Activated CD8-positive, alpha-beta T cell treated with anti-CD3 and anti-CD28 coated beads for 36 hours (primary cell): ENCODE measurements at places on chromosomes 4 and X. TPM values are rescaled to one million over a fixed set of nuclear protein-coding genes. Genes with fewer than 3 reads are reported as not detected.

SOWAHB gene
- total RNA-seq = not detected

- DNase-seq = no peak
Observed at GRCh38 chrX:9786798-9787635, 788 bp downstream of the SHROOM2 start.

GRCh38 chr4:64464581-64464980 is 55.3 kb upstream of the TECRL start:
- no peak for DNase-seq

DNA sequence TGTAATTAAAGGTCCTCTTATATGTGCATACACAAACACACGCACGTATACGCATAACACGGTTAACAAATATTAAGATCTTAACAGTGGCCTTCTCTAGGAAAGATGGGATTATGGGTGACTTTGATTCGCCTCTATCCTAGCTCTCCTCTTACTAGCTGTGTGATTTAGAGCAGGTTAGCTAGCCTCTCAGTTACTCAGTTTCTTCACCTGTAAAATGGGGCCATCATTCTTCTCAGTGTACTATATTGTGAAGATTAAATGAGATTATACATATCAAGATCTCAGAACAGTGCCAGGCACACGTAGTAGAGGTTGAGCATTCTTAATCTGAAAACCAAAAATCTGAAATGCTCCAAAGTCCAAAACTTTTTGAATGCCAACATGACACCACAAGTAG is 159.3 kb downstream of the BCOR start:
- DNase-seq = no peak

RAI2 gene
- total RNA-seq = 0.41 TPM

DNA sequence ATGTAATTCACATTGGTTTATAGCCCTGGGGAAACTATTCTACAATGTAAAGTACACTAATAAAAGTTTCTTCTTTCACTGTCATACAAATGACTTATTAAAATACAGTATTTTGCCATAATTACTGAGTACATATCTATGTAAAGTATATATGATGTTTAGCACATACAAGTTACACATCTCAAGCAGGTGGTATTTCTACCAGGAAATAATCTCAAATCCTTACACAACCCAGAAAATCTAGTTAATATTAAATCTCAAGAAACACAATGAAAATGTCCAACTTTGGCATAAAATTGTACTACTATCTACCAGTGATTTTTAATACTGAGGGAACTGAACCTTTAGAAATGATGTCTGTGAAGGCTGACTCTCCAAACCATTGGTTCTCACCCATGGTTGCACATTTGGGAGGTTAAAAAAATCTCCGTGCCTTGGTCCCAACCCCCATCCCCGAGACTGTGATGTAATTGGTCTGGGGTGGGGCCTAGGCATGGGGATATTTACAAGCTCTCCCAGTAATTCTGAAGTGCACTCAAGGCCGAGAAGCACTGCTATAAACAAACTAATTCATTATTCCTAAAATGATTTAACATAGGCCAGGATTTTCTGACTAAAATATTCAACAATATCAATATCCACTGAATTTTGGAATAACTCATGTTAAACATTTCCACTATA is 27.6 kb downstream of the MAP3K15 start:
- DNase-seq = no peak

DNA sequence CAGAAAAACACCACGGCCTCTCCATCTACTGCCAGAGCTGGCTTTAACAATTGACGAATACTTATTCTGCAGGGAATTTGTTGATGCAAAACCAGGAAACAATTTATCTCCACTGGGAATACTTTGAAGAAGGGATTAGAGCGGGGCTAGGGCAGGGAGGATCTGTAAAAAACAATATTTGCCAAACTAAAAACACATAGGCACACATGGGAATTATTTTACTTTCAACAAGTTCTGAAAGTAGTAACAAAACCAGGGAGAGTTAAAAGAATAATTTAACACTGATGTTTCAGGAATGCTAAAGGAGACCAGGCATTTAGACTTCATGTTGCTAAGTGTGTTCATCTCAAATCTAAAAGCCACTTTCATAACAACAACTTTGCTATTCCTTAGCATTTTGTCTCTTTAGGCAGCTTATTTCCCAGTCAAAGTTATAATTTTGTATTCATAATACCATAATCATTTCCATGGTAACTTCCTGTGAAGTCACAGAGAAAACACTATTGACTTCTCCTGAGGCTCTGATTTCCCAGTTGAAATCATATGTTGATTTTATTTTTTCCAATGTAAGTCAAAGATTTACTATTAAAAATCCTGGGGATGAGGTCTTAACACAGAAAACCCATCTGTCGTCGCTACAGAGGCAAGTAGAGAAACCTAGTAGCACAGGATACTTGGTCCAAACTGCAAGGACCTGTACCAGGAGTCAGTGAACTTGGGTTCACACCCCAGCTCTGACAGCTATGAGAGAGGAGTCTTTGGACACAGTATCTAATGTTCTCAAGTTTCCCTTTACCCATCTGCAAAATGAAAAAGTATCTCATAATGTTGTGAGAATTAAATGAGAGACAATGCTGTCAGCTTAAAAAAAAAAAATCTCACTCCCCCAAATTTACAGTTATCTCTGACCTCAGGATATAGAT is 69.3 kb downstream of the SH3RF1 start:
- DNase-seq = no peak

- DNase-seq = no peak
Observed at GRCh38 chr4:76979236-76979635, 29.7 kb downstream of the SEPTIN11 start.

DNA sequence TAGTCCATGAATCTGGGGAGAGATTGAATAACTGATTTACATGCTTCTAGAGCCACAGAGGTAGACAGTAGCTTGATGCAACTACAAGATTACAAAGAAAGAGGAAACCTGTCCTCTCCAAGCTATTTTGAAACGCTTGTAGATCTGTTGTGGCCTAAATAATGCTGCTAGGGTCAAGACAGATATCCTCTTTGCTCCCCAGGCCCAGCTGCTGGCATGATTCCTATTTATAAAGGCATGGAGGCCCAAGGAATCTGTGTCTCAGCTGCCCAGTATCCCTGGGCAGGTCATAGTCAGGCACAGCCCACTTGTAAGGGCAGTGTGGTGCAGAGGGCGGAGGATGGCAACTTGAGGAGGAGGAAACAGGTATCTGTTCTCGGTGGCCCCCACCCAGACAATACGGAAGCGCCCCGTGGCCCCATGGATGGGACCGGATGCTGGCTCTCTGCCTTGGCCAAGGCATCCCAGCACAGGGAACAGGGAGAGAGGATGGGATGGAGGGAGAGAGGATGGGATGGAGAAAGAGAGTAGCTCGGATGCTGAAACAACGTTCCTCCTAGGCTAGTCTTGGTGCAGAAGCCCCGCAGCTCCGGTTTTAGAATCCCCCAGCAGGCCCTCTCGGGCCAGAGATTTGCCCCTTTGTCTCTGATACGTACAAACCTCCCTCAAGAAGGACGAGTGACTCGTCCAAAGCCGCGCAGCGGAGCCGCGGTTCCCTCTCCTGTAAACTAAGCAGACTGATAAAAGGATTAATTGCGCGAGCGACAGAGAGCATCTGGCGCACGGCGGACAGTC is 767 bp upstream of the SMIM20 start:
- peak; percentile 54 for DNase-seq

DNA sequence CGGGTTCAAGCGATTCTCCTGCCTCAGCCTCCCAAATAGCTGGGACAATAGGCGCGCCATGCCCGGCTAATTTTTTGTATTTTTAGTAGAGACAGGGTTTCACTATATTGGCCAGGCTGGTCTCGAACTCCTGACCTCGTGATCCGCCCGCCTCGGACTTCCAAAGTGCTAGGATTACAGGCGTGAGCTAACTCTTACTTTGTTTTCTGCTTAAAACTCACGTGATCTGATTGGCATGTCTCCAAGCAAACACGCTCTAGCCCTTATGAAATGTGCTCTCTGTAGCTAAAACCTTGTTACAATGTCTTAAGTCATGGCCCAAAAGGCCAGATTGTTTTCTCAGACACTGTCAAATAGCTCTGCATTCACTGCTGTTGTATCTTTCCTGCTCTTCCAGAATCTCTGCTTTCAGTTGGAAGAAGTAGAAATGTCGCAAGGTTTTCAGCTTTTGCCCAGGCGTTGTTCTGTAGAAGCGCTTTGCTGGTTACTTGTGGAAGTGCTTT is 39.7 kb upstream of the OGT start:
- no peak for DNase-seq
